ENCODE measurements at places on chromosomes 7 and 10.

DNA sequence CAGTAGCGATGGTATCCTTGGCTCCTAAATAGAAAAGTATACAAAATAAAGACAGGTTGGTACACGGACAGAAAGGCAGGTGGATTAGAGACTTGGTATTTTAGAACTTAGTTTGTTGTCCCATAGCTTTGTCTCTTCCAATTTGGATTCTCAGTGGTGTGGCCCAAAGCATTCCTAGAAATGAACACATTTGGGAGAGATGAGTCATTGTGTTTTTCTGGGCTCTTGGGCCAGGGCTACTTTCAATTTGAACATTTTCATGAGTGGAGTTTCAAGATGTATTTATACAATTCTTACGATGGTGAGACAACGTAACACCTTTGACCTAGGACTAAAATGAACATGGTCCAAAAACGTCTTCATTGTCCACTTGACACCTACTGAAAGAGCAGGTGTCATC is 225.1 kb upstream of the YAE1 start:
- no peak for DNase-seq

DNA sequence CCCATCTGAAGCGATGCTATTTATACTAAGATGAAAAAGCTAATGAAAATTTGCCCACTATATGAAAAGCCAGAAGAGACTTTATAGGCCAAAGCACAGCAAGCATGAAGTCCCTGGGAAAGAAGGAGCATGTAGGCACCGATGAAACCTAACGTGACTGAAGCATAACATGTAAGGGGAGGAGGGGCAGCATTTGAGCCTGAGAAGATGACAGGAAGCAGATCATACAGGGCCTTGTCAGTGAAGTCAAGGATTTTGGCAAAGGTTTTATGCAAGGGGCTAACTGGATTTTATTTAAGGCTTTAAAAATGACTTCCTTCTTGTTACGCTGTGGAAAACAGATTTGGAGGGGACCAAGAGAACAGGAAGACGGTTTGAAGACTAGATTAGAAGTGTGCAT is 744.0 kb downstream of the PHTF2 start:
- DNase-seq = no peak

GRCh38 chr7:10773430-10773829 is 200.2 kb upstream of the PHF14 start:
- DNase-seq = no peak

DNA sequence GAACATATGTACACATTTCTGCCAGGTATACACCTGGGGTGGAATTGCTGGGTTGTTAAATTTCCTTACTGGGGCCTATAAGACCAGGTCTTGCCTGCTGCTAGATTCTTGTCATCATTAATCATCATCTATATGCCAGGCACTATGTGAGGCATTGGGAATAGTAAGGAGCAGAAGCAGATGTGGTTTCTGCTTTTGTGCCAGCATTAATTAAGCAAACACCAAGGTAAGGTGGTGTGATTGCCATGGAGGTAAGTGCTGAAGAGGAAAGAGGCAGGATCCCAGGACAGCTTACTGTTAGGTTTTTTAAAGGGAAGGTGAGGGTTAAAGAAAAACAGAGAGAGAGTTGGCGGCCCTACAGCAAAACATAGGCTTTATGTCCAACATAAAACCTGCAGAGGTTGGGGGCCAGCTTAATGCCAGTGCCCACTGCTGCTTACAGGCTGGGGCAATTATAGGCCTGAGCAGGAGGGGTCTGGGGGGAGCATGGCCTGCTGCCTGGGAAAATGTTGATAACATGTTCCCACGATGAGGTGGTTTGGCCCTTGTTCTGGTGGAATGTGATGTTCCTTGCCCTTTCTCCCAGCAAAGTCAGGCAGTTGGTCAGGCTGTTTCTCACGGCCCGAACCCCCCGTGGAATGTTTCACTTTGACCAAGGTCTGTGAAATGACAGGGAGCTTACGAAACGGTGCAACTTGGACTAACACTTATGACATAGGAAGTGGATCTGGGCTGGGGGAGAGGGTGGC is 93.9 kb downstream of the RBM20 start:
- no peak for DNase-seq

DNA sequence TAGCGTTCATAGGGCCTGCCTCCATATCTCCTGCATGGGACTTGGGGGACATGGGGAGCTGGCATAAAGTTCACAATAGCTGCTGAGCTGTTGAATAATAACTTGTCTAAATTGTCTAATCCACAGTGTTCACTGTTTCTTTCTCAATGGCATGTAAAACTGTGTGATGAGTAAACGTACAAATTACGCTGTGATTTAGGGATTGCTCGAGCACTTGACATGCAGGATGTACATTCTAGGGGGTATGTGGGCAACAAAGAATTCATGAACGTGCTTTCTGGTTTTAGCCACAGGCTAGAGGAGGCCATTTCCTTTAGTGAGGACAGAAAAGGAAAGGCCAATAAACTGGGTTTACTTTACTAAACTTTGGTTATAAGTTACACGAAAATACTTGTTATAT is 534.2 kb upstream of the ZWINT start:
- DNase-seq = no peak
